ENCODE measurements at places on chromosomes 12 and 14.

- no peak for DNase-seq
Measured at GRCh38 chr12:49461221-49461620, 77.6 kb upstream of the KCNH3 start.

GRCh38 chr12:14878488-14878887 lies 7.2 kb downstream of the MGP start:
- DNase-seq: no peak

DNA sequence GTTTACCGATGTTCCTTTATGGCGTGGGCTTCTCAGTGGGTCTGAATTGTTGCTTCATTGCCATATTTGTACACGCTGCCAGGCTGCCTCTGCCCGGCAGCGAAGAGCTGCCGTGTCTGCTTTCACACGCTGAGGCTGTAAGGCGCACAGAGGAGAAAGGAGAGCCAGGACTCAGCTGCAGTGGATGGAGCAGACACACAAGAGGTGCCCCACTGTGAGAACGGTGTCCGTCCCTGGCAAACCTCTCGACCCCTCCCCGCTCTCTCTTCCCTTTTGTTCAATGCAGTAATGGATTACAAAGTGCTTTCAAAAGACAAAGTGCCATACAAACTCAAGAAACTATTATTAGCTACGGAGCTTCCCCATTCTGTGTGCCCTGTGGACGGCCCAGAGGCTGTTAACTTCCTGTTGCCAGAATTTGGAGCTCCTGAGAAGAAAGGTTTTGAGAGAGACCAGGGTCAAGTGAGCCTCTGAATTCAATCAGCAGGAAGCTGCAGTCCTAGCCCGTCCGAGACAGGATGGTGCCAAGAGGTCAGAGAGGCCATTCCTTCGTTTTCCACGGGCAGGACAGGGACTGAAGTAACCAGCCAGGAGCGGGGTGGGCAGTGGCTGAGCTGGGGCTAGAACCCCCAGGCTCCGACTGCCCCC lies 15.8 kb downstream of the CCND2 start:
- DNase-seq: no peak

DNA sequence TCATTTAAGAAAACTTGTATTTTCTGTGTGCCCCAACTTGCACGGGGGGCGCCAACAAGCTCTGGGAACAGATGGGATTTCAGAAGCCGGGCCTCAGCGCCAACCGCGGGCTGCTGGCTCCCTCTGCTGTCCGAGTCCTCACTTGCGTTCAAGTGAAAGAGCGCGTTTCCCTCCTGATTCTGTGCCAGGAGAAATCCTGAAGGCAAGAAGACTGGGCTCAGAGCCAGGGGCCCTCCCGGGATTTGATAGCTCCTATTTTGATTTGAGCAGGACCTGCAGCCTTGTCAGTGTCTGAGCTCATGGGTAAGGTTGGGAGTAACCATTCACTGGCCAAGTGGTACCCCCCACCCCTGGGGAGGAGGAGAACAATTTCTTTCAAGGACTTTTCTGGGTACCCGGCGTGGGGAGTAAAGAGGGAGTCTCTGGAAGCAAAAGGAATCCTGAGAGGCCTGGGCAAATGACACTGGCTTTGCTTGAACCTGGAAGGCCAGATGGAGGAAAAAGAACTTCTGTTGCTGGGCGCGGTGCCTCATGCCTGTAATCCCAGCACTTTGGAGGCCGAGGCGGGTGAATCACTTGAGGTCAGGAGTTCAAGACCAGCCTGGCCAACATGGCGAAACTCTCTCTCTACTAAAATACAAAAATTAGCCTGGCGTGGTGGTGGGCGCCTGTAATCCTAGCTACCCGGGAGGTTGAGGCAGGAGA lies 179.0 kb upstream of the RGS6 start:
- peak; percentile 98 for DNase-seq

DNA sequence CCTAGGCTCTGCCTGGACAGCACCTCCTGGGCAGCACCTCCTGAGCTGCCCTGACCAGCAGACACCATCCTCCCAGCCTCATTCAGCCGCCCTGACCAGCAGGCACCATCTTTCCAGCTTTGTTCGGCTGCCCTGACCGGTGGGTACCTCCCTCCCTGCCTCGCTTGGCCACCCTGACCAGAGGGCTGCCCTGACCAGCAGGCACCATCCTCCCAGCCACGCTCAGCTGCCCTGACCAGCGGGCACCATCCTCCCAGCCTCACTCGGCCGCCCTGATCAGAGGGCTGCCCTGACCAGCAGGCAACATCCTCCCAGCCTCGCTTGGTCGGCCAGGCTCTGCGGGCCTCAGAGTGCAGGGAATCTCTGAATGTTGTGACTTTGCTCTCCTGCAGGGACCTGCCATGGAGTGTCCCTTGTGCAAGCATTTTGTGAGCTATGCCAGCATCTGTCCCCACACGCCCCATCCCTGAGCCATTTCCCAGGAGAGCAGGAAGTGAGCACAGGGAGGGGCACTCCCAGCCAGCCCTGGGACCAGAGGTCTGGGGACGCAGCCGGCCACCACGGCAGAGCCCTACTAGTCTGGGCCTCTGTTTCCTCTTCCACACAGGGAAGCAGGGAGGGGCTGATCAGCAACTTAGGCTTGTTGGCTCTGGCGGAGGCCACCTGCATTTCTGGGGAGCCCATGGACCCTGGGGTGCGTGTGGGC lies 265.5 kb downstream of the SEC23A start:
- DNase-seq: no peak

- no peak for DNase-seq
Measured at GRCh38 chr14:67575684-67576083, 24.4 kb downstream of the PIGH start.

DNA sequence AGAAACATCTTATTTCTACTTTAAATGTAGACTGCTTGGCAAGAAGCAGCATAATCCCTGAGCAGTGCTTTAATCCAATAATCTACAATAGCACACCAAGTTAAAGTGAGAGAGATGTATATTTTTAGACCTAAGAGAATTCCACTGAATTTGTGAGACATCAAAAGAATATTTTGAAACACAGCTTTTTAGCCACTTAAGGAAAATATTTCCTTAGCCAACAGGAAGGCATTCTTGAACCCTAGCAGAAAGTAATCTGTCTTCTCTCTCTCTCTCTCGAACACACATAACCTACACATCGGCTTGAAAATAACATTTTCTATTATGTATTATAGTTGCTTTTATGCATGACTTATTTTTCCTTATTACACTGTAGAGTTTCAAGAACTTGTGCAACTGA lies 34.0 kb downstream of the KITLG start:
- no peak for DNase-seq

DNA sequence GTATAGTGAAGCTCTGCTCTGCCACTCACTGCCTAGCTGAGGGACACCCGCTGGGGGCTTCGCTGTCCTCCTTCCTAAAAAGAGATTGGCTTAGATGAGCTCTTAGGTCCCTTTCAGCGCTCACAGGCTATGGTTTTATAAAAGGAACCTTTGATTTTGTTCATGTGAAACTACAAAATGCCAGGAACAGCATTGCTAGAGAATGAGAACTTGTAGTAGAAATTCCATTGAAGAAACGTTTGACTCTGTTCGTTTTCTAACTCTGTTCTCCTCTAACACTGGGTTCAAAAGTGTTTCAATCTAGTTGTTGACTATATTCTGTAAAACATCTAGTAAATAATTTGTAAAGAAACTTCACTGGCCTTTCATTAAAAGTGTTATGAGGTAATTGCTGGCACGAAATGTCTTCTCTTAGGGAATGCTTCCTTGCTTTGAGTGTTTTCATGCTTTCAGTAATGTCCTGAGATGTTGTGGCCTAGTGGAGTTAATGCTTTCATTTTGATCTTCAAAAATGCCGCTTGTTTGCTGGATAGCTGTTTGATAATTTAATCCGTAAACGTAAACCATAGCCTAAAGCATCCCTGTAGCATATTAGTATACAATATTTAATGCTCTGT lies 1.6 kb downstream of the MARK3 start:
- DNase-seq: peak; percentile 30

GRCh38 chr14:65486863-65487262 lies 74.3 kb downstream of the FUT8 start:
- no peak for DNase-seq

DNA sequence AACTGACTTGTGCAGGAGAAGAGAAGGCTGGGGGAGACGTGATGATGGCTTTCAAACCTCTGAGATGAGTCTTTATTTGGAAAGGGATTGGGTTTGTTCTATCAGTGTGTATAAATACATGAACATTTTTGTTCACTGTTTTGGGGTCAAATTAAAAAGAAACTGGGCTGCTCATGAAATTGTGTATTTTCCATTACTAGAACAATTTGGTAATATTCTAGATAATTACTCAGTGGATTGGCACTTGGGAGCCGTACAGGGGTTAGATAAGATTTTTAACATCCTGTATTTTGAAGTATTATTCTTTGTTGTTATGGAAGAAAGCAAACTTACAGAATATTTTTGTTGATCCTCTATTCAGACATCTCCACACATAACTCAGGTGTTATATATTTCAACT lies 340.6 kb downstream of the PRKD1 start:
- DNase-seq: no peak

GRCh38 chr12:123840765-123841425 lies 78.8 kb downstream of the DNAH10 start:
- no peak for DNase-seq

- DNase-seq: no peak
Measured at GRCh38 chr12:56339158-56339422, 406 bp downstream of the IL23A start.

GRCh38 chr12:67068761-67069450 lies 200.3 kb upstream of the CAND1 start:
- peak; percentile 57 for DNase-seq

DNA sequence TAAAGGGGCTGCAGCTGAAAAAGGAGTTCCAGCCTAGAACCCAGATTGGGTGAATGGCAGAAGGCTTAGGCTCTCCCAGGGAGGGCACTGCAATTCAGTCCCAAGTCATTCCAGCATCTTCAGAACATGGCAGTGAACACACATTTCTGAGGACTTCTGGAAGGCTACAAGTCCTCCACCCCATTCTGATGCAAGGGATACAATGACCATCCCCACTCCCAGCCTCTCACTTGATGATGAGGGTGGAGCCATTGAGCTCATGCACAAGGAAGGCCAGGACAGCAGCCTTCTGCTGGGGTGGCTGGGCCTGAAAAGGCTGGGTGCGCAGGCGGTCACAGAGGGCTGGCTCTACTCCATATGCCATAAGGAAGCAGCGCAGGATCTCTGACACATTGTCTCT lies 25.8 kb downstream of the BAZ2A start:
- no peak for DNase-seq

DNA sequence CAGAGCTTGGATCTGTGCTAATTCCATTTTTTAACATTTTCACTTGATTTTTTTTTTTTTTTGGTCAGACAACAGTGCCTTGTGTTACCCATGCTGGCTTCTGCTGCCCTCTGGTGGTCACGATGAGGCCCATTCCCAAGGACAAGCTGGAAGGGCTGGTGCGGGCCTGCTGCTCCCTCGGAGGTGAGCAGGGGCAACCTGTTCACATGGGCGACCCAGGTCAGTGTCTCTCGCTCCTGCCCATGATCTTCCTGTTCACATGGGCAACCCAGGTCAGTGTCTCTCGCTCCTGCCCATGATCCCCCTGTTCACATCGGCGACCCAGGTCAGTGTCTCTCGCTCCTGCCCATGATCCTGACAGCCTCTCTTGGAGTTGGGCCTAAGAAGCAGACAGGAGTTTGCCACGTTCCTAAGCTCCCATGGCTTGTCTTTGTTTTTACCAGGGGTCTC lies 59.4 kb downstream of the DGLUCY start:
- peak; percentile 80 for DNase-seq

DNA sequence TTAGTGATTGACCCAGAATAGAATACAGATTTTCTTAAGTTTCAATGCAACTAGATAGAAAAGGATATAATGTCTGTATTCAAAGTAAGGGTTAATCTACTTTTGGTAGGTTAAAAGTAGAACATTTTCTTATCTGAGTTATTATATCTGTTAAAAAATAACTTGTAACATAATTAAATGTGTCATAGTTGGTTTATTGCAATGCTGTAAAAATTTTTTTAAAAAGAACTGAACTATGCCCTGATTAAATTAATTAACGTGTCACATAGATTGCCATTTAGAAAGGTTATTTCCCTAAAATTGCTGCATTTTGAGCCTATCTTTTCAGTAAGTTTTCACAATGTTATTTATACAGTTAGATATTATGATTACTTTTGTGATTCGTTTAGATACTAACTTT lies 89.2 kb downstream of the PDE3A start:
- DNase-seq: no peak

DNA sequence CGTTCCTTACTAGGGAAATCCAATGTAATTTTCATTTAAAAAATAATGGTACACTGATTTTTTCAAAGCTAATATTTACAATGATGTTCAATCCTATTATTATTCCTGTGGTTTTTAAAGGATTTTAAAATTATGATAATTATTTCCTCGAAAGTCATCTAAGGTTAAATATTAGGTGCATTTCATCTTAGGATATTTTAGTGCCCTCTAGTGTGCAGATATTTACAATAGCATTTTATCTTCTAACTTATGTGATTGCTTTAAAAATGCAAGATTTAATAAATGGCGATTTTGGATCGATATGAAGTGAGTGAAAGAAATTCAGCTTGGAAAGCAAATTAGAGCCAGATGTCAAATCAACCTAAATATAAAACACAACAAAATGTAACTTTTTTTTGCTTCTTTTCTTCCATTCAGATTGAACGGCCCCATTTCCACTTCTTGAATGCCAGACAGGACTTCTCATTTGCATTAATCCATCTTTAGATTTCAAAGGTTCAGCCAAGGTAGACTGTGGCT lies 293.5 kb downstream of the SLC6A15 start:
- no peak for DNase-seq

GRCh38 chr14:93086441-93087055 lies 29.2 kb downstream of the ITPK1 start:
- no peak for DNase-seq

- peak; percentile 71 for DNase-seq
Measured at GRCh38 chr14:81565441-81566290, 32.0 kb upstream of the SEL1L start.

DNA sequence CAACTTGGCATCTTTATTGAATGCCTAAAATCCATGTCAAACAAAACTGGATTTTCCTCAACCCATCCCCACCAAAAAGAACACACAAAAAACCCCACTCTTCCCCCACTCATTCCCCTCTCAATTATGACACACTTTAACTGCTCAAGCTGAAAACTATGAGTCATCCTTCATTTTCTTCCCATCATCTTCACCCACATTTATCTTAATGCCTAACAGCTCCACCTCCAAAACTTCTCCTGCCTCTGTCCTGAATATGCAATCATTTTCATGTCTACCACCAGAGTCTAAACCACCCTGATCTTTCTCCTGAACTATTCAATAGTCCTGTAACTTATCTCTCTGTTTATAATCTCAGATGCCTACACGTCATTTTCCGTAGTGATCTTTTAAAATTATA lies 239.7 kb downstream of the BCAT1 start:
- DNase-seq: peak; percentile 90

- DNase-seq: no peak
Measured at GRCh38 chr12:10052193-10052913, 21.9 kb downstream of the CLEC9A start.

GRCh38 chr12:111685322-111685810 lies 390 bp downstream of the BRAP start:
- DNase-seq: no peak

DNA sequence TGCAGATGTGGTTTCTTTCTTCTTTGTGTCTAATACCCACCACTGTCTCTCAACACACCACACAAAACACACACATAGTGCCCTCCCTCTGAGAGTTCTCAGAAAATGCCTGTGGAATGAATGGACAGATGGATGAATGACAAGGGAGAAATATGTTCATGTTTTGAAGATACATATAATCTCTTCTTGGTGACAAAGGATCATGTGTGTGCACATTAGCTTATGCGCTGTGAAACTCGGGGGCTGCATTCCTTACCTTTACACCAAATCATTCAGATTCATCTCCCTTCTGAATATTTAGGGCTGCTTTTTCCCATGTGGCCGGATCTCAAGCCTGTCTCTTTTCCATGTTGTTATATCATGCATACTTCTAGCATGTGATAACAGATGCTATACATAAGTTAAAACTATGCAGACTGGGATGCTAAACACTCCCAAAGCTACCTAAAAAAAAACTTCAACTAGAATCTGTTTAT lies 111.4 kb downstream of the EPS8 start:
- peak; percentile 56 for DNase-seq

Data from umbilical cord (tissue), 2 donors.